G401 (cell line): ENCODE measurements at places on chromosomes 16 and 17.

- DNase-seq: no peak
These were observed 51.5 kb downstream of the NOL11 start for GRCh38 chr17:67769231-67769630.

GRCh38 chr16:67882374-67883145, 2.1 kb upstream of the NRN1L start:
- DNase-seq: peak; percentile 16

- no peak for DNase-seq
These were observed 61.0 kb downstream of the PLD6 start for GRCh38 chr17:17144916-17145665.

DNA sequence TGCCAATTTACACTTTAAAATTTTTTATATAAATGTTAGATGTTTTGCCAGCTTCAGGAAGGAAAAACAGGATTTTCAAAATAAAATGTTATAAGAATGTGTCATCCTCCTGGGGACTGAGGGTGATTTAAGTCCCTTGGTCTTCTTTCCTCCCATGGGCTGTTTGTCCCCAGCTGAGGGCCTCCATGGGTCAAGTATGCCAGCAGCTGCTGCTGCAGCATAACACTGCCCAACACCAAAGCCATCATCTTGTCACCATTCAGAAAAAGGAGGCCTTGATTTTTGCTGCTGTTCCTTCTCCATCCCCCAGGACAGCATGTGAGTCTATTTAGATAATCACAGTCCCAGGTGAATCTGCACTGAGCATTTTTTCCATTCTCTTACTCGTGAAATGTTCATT, 188.5 kb downstream of the LGALS9B start:
- no peak for DNase-seq

DNA sequence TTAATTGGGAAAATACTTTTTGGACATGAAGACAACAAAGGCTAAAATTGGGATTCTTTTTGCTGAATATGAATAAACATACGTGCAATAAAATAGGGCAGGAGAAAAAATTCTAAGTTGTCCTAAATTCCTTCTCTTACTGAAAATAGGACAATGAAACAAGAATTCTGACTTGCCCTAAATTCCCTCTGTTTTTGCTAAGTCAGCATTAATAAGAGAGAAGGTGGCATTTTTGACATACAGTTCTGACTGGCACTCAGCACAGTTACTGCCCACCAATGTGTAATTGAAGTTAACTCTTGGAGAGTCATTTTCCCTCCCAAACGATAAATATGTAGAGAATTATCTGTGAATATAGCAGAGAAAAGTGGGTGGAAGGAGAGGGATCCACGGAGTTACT, 1021.1 kb upstream of the CDH8 start:
- DNase-seq: no peak

DNA sequence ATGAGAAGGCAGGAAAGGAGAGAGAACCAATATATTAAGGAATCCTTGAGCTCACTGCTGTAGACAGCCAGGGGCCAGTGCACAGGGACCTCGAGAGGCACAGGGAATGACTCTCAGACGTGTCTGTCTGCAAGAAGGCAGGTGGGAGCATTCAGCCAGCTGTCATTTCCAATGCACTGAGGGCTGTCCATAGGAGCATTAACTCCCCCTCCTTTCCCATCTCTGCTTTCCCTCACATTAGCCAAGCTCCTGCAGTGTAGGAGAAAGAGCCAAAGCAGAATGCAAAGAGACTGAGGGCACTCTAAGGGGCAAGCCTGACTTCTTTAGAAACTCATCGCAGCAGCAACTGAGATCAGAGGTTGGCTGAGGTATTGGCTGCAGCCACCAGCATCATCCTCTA, 218.3 kb downstream of the CDH13 start:
- DNase-seq: no peak

GRCh38 chr17:78168903-78169793, 767 bp downstream of the SYNGR2 start:
- DNase-seq: peak; percentile 66

- DNase-seq: no peak
These were observed 9.7 kb downstream of the CDK5R1 start for GRCh38 chr17:32496395-32497073.

GRCh38 chr16:57341441-57342303, 16.9 kb upstream of the CCL22 start:
- no peak for DNase-seq

DNA sequence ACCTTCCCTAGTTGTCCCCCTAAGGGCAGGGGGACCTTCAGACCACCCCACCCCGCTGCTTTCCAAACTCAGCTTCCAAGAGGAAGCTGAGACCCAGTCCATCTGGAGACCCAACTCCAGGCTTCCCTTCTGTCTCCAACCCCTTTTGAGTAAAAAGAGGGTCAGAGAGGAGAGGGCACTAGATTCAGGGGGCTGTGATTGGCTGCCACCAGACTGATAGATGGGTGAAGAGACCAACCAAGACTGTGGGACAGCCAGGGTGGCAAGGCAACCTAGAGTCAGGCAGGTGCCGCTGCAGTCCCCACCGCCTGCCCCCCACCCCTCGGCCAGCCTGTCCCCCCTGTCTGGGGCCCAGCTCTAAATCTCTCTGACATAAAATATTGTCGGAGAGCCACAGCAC, 92.5 kb downstream of the SDK2 start:
- DNase-seq: no peak

- peak; percentile 71 for DNase-seq
These were observed 31.2 kb downstream of the CTU2 start for GRCh38 chr16:88737298-88738150.

DNA sequence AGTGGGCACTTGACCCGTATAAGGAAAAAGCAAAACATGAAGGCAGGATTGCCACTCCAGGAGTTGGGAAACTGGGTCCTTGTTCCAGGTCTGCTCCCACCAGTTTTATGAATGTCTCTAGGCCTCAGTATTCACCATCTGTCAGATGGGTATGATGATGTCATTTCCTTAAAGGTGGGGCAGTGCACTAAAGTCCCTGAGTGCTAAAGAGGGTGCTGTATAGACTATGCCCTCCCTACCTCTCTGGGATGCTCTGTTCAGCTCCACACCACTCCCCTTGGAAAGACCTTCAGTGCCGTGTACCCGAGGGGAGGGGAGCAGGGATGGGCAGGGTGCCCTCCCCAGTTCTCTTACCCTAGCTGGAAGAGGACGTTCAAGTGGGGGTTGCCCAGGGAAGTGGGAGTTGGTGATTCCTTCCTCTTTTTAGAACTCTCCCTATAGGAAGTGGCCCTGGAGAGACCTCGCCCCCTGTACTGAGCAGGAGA, 2.2 kb downstream of the LASP1 start:
- DNase-seq: no peak

- DNase-seq: no peak
These were observed 103.1 kb downstream of the SOX9 start for GRCh38 chr17:72223866-72224291.

- no peak for DNase-seq
These were observed 93.3 kb downstream of the BRIP1 start for GRCh38 chr17:61770043-61770442.

- DNase-seq: no peak
These were observed 32.3 kb downstream of the SEC14L1 start for GRCh38 chr17:77173104-77173503.

GRCh38 chr16:1044460-1045309, 27.9 kb upstream of the SSTR5 start:
- no peak for DNase-seq

- DNase-seq: peak; percentile 39
These were observed 133.1 kb downstream of the ANKRD11 start for GRCh38 chr16:89357055-89357816.

GRCh38 chr17:50774225-50774803, 7.0 kb upstream of the ANKRD40CL start:
- DNase-seq: no peak

- peak; percentile 90 for DNase-seq
These were observed 12.6 kb downstream of the KCTD2 start for GRCh38 chr17:75059369-75060345.

GRCh38 chr17:75720656-75721462, at the start of gene ITGB4:
TSS of gene ITGB4 (plus strand) at chr17:75721459. CDS start at chr17:75724704, 3,245 bp downstream.
- no peak for DNase-seq

DNA sequence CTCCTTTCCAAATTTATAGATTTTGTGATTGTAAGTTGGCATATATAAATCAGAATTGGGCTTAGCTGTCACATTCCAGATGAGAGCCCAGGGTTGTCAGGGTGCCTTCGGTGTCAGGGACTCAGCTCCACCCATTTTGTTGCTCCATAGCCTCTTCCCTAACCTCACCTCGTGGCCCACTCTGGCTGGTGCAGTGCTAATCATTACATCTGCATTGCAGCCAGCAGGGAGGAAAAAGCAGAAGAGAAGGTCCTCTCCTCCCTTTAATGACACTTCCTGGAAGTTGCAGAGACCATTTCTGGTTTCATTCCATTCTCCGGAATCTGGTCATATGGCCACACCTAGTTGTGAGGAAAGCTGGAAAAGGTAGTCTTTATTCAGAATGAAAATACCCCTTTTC, 113.3 kb downstream of the CCT6B start:
- DNase-seq: no peak

GRCh38 chr16:68065716-68066305, 19.4 kb upstream of the NFATC3 start:
- no peak for DNase-seq
